Activated CD8-positive, alpha-beta memory T cell treated with anti-CD3 and anti-CD28 coated beads for 4 hours (primary cell): ENCODE measurements at places on chromosomes 7 and 10.

DNA sequence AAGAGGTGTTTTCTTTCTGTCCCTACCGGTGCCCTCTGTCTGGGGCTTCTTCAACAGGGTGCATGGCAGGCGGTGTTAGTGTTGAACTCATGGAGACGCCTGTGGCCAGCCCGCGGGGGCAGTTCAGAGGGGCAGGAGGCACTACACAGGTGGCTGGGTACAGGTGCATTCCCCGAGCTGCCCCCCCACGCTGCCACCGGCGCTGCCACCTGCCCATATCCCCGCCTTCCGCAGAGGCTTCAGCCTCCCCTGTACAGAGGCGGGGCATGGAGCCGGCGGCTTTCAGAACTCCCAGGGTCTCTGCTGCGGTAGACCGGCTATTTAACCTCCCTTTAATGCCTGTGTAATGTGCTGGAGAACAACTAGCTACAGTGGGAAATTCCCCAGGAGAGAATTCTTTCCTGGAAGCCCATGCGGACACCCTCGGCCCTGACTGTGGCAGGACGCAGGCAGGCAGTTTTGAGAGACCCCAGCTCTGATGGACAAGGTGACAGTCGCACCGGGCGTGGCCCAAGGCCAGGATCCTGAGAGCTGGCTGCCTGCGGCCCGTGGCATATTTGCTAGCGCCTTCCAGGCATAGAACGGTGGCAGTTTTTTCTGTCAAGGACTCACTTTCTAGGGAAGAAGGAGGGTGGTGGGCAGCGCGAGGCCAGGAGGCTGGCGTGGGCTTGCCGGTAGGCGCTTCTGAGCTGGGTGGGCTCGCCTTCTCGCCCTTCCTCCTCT, 53.7 kb upstream of the ZNF32 start:
- DNase-seq = no peak

GRCh38 chr7:29297194-29297890, 102.8 kb downstream of the CHN2 start:
- no peak for DNase-seq

DNA sequence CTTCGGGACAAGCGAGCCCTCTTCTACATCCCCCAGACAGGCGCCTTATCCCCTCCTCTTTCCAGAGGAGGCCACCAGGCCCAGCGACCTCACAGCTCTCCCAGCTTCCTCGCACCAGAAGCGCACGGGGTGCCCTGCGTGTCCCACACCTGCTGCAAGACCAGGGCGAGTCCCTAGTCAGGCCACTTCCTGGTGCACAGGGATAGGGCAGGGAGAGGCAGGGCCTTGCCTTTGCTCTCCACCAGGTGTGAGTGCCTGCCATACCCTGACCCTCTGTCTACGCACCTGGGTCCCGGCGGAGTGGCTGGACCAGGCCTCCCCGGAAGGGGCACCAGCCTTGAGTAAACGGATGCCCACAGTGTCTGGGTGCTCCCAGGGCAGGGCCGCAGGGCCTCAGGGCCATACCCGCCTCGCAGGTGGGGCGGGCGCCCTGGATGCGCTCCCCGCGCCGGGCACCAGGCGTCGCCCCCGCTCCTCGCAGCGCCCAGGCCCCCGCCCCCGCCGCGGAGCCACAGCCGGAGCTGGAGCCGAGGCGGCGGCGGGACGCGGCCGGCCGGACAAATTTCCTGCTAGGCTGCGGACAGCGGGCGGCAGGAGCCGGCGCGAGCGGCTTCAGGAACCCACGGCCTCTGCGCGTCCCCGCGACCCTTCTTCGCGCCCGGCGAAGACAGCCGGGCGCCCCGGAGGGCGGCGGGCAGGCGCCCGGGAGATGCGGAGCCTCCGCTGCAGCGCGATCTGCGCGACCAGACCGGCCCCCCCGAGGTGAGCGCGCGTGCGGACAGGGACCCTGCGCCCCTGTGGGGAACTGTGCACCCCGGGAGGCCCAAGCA, at the start of gene PTPRE:
Gene PTPRE (plus strand): TSS at position 556 of the 830 bp plus-strand sequence. CDS start 133,779 bp downstream, outside the sequence.
- DNase-seq = peak; percentile 24

DNA sequence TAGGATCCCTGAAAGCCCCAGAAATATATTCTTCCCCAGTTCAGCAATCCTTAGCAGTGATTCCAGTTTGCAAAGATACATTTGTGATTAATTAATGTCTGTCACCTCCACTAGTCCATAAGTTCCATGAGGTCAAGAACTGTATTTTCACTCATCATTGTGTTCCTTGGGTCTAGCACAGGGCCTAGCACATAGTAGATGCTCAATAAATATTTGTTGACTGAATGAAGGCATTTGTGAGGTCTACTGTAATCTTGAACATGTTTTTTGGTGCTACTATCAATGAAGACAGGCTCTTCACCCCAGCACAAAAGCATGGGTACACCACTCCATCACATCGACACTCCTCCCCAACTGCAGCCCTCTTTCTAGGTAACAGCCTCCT, 30.8 kb upstream of the PAX2 start:
- no peak for DNase-seq

GRCh38 chr10:78960316-78960800, 108.4 kb upstream of the ZMIZ1 start:
- DNase-seq = no peak

DNA sequence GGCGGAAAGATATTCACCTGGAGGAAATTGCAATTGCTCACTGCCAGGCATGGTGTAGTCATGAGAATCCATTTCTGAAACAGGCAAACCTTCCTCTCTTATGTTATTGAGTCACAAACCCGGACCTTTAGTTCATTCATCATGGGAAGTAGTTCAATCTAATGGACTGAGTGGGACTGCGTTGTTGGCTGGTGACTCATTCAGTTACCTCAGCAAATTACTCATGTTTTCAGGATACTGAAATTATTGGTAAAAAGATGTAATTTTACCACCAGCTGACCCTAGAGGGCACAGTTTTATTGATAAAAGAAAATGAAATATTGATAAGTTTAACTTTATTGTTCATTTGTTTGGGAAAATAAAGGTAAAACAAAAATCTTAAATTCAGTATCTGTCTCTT, 1194.4 kb upstream of the SORCS1 start:
- DNase-seq = no peak

GRCh38 chr10:48614481-48615390, 9.9 kb upstream of the ARHGAP22 start:
- DNase-seq = no peak

DNA sequence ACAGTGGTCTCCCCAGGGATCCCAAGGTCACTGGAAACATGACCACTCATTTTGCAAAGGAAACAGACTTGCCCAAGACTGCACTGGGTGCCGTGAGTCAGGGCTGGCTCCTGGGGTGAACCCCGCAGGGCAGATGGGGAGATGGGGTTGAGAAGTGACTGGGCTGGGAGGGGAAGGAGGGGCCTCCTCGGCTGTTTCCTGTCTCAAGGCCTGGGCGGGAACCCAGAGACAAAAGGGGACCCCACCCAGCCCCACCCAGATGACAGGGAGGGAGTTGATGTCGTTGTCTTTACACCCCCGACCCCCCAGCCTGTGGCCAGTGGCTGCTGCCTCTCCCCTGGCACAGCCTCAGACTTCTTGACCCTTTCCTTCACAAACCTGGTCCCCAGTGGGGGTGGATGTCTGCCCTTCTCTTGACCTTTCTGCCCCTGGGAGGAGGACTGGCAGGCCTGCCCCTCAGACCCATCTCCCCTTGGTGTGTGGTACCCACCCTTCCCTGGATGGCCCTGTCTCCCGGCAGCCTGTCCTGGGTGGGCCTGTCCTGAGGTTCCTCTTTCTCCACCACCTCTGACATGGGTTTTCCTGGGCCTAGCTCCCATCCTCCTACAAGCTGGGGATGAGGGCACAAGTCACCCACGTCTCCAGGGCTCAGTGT, 1.4 kb downstream of the MYO1G start:
- peak; percentile 58 for DNase-seq

GRCh38 chr10:21273400-21273968, 252.0 kb downstream of the SKIDA1 start:
- DNase-seq = no peak

- no peak for DNase-seq
These were observed 13.1 kb upstream of the HABP2 start for GRCh38 chr10:113539789-113540188.

- no peak for DNase-seq
These were observed 206.9 kb downstream of the WDR11 start for GRCh38 chr10:121058082-121058481.

DNA sequence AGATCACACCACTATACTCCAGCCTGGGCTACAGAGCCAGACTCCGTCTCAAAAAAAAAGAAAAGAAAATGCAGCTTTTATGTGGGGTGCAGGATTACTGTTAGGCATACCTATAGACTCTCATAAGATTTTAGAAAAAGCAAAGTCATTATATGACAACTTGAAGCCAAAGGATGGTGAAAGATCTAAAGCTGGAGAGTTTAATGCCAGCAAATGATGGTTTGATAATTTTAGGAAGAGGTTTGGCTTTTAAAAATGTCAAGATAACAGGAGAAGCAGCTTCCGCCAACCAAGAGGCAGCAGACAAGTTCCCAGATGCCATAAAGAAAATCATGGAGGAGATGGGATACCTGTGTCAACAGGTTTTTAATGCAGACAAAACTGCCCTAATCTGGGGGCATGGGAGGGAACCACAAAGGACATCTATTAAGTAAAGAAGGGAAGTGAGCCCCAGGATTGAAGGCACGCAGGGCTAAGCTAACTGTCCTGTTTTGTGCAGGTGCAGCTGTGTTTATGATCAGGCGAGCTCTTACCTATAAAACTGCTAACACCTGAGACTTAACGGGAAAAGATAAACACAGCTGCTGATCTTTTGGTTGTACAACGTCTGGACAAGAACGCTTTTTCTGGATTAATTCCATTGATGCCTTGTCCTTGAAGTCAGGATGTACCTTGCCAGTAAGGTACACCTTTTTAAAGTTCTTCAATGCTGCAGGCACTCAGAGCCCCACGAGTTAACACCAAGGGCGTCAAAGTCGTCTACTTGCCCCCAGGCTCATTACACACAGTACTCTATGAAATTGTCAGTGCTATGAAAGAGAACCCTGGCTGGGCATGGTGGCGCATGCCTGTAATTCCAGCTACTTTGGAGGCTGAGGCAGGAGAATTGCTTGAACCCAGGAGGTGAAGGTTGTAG, 10.5 kb upstream of the ANKRD61 start:
- no peak for DNase-seq

DNA sequence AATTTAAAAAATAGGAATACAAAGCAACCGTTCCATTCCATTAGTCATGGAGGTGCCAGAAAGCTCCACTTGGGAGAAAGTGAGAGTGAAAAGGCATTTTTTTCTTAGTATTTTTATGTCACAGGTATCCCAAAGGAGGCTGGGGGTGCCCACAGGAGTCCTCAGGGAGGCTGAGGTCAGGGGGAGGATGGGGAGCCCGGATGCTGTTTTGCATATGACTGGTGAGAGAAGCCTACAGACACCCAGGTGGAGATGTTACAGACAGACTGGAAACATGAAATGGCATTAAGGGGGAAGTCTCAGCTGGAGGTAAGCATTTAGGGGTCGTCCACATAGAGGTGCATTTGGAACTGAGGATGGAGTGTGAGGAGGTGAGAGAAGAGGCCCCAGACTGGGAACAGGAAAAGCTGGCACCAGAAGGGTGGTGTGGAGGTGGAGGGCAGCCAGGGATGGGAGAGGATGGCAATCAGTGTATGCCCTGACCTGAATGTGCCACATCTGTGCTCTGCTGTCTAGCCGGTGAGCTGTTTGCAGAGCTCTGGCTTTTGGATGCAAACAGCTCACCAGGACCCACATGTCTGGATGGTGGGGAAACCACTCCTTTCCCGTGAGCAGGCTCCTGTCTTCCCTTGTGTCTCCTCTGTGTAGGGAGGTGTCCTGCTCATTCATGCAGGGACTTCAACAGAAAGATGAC, 101.1 kb downstream of the RAMP3 start:
- no peak for DNase-seq

DNA sequence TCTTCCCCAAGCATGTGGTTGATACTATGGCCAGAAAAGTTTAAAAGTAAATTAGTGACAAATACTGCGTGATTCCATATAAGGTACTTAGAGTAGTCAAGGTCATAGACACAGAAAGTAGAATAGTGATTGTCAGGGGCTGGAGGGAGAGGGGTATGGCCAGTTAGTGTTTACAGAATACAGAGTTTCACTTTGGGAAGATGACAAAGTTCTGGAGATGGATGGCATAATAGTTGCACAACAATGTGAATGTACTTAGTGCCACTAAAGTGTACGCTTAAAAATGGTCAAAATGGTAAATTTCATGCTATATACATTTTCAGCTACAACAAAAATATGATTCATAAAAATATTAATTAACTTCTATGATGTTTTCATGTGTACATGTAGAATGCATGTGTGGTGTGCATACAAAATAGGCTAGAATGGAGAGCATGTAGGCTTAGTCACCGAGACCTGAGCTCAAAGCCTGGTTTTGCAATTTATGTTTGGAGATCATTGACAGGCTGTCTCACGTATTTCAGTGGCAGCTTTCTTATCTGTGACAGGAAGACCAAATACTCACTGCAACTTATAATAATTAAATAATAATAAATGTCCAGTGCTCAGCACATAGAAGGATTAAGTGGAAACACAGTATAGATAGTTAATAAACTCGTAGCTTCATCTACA, 625.6 kb downstream of the SUGCT start:
- DNase-seq = no peak

DNA sequence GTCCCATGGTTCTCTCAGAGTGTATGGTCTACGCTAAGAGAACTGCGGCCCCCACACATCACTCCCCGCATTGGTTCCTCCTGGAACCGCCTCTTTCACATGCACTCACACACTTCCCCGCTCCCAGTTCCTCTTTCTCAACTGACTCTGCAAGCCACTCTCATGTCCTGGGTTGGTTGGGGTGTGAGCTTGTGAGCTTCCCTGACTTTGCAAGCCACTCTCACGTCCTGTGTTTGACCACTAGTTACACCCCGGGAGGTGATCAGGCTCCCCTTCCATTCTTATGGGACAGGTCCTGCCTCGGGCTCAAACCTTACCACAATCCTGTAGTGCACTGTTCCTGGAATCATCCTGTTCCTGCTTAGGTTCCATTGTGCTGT, 105.0 kb downstream of the TRIM24 start:
- no peak for DNase-seq

DNA sequence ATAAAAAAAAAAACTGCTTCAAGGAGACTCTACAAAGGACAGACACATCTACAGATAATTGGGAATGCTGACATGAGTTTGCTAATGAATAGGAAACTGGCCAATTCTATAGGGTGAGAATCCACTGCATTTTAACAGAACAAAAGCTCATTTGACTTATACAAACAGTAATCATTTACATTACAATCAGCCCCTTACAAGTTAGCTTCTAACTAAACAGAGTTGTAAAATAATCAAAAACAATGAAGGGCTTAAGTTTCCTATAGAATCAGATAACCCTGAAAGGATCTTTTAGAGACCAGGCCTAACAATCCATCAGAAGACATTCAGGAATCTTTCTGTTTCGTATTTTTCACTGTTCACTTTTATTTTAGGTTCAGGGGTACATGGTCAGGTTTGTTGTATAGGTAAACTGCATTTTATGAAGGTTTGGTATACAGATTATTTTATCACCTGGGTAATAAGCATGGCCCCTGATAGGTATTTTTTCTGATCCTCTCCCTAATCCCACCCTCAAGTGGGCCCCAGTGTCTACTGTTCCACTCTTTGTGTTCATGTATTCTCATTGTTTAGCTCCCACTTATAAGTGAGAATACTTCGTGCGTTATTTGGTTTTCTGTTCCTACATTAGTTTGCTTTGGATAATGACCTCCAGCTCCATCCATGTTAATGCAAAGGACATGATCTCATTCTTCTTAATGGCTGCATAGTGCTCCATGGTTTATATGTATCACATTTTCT, 131.3 kb upstream of the NOBOX start:
- DNase-seq = no peak
